ENCODE measurements at places on chromosomes 2 and 18.

GRCh38 chr2:150030436-150031190 is 443.0 kb upstream of the MMADHC start:
- DNase-seq = no peak

GRCh38 chr18:44996261-44996660 is 315.6 kb downstream of the SETBP1 start:
- no peak for DNase-seq

GRCh38 chr2:228535396-228535795 is 353.9 kb upstream of the SPHKAP start:
- DNase-seq = no peak

DNA sequence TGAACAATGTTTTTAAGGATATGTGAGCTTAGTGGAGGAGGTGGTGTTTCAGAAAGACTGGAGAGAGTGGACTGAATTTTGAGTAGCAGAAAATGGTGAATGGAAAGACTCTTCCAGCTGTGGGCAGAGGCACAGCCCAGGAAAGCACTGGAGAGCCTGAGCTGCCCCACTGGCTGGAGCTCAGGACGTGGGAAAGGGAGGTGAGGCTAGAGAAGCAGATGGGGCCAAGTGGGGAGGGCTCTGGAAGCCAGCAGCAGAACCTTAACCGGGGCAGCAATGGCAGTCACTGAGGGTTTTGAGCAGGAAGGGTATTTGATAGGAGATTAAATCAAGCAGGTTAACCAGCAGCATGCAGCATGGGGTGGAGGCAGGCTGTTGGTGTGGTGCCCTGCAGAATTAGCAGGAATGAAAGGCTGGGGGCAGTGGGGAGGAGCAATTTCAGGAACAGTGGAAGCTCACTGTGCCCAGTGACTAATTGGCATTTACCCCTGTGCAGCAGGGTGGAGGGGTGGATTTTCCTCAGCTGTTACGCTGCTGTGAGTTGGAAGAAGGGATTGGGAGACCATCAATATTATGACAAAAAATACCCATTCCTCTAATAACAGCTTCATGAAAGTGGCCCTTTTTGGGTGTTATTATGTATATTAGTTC is 136.2 kb downstream of the CERS6 start:
- no peak for DNase-seq

DNA sequence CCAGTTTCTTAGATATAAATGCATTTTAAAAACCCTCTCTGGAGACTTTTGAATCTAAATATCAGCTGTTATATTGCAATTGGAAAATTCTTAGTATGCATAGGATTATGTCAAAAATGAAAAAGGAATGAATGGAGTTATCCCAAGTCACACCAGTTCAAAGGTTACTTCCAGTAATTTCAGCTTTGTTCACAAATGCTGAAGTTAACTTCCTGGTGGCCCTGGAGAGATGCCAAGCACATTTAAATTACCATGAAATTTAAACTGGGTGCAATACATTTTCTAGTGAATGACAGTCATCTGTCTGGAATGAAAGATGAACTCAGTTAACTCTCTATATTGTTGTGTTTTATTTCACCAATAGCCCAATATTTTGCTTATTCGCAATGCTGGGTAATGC is 753.9 kb downstream of the SUCLG1 start:
- no peak for DNase-seq

- DNase-seq = peak; percentile 57
Measured at GRCh38 chr2:121790276-121790956, 35.0 kb downstream of the TSN start.

DNA sequence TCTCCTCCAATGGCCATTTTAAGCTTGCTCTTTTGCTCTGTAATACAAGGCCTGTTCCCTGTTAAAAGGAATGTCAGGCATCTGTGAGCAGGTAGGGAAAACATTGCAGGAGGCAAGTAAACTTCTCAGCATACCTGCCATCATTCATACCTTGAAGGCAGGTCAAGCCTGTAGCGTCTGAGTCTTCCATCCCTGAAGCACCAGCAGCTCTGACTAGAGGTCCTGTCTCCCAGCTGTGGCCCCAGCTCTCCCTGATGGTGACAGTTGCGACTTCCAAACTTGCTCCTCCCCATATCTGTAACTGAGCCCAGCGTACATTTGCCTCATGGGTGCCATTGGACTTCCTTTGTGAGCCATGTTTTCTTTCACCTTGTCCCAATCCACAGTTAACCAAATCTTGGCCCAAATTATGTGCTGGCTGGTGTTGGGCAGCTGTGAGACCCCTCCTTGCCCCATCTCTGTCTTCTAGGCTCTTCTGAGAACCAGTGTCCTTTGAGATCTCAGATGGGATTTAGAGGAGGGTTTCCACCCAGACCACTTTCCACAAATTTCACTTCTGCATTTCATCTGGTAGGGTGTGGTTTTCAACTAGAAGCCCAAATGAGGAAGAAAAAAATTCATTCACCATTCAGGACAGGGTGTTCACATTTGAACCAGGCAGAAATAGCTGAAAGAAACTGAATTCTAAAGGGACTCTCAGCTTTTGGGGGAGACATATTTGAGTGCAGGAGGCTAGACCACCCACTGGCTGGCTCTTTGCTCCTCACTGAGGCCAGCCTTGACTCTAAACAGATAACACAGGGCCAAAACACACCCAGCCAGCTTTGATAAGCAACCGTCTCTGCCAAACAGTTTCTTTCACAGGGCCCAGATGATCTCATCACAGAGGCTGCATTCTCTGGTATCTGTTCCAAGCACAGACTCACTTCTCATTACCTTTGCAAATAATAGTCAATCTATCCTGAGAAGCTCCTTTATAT is 66.4 kb upstream of the MSH2 start:
- no peak for DNase-seq

DNA sequence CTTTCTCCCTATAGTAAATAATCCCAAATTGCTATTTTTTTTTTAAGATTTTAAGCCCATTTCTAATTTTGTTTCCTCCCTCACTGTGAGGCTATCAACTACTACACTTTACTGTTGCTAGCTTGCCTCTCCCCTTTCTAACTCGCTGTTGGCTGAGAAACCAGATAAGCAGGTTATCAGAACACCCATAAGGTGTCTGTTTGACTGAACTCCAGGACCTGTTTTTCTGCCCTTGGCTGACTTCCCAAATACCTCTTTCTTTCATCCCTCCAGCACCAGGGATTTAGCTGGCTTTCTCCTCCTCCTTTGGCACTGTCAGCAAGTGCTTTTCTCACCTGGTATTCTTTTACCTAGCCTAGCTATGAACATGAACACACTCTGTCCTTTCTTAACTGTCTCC is 11.1 kb downstream of the TRAK2 start:
- peak; percentile 65 for DNase-seq

- no peak for DNase-seq
Measured at GRCh38 chr2:238438856-238439849, 12.4 kb downstream of the ASB1 start.

- peak; percentile 53 for DNase-seq
Measured at GRCh38 chr2:63023444-63023843, 27.2 kb upstream of the OTX1 start.

DNA sequence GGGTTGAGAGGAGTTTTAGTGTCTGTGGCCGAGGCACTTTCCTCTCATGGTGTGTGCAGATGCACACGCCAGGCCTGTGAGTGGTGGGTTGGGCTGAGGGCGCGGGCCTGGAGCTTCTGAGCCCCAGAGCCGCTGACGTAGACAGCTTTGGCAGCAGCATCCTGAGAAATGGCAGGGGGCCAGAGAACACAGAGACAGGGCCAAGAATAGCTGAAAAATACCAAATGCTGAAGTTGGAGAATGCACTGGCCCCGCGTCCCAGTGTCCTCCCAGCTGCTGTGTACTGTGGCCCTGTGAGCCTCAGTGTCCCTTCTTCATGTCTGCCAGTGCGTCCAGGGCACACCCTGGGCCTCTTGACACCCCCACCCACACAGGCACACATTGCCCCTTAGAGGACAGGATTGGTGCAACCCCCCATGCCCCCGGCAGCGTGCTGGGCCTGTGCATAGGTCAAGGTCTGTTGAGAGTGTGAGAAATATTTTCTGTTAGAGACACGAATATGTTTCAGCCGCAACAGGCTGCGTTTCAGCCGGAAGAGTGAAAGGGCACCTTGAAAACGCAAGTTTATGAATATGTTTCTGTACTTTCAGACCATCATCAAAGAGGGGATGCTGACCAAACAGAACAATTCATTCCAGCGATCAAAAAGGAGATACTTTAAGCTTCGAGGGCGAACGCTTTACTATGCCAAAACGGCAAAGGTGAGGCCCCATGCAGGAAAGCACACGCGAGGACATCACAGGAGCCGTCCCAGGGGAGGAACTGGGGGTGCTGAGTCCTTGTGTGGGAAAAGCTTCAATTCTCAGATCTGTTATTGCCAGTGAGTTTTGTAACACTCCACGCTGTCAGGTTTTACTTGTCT is 33.6 kb downstream of the DGKD start:
- no peak for DNase-seq

- DNase-seq = no peak
Measured at GRCh38 chr2:193876980-193877379, 1682.2 kb upstream of the TMEFF2 start.

- no peak for DNase-seq
Measured at GRCh38 chr2:42937171-42937875, 144.9 kb upstream of the HAAO start.

- DNase-seq = no peak
Measured at GRCh38 chr2:467892-468647, 180.2 kb upstream of the ALKAL2 start.

DNA sequence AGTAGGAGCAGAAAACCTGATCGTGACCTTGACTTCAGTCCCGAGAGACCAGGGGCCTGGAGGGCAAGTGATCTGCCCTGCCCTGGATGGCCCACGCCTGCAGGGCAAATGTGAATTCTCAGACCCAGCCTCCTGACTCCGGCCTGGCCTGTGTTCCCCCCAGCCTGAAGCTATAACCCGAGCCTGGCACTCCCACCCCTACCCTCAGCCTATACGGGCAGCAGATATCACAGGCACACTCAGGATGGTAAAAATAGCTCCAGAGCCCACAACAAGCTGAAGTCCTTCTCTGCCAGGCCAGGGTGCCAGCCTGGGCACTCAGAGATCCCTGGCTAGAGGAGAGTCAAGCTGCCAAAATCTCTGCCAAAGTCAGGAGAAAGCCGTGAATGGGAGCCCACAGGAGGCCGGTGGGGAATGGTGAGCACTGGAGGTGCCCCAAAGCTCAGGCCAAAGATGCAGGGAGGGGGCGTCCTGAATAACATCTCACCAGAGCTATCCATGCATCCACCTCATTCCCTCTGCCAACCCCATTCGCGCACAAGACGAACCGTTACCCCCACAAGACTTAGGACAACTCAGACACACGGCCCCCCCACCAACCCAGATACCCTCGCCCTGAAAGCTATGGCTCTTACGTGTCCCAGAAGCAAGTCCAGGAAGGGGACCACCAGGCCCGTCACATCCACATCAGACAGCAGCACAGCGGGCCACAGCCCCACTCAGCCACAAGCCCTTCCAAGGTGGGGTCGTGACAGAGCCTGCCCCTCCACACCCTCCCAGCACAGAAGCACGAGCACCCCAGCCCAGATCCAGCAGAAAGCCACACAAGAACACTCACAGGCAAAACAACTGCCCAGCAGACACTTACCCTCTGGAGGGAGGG is 144.9 kb downstream of the TNS1 start:
- no peak for DNase-seq

DNA sequence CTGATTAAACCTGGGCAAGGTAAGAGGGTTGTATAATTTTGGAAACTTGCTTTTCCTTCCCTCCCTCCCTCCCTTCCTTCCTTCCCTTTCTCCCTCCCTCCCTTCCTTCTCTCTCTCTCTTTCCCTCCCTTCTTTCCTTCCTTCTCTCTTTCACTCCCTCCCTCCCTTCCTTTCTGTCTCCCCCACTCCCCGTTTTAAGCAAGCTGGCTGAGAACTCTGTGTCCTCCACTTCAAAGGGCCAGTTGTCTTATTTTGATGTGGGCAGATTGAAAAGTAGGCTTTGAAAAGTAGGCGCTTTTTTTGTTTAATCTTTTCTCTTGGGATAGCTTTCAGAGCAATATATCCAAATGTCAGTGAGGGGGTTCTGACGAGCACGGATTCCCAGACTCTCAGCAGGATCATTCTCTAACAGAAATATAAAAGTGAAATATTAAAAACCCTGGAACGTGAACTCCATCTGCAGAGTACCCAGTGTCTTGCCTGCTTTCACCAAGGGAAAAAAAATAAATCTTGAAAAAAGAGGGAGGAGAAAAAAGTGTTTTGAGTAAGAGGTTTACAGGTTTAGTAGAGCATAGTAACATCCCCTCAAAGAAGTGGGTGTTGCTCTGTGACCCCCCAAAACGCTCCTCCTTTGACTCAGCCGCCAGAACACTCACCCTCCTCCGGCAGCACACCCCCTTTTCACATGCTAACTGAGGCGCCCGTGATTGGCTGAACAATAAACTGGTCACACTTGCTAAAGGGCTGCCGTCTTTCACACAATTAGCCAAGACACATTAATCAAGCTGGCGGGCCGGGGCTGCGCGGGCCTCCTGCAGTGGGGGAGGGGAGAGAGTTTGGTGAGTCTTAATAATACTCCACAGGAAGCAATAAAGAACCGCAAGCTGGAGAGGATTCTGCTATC is 52.2 kb downstream of the CDK15 start:
- DNase-seq = peak; percentile 79

- DNase-seq = peak; percentile 54
Measured at GRCh38 chr2:26572591-26572990, 68.6 kb downstream of the CIB4 start.

GRCh38 chr2:113164215-113164929 is 9.4 kb upstream of the PSD4 start:
- no peak for DNase-seq

DNA sequence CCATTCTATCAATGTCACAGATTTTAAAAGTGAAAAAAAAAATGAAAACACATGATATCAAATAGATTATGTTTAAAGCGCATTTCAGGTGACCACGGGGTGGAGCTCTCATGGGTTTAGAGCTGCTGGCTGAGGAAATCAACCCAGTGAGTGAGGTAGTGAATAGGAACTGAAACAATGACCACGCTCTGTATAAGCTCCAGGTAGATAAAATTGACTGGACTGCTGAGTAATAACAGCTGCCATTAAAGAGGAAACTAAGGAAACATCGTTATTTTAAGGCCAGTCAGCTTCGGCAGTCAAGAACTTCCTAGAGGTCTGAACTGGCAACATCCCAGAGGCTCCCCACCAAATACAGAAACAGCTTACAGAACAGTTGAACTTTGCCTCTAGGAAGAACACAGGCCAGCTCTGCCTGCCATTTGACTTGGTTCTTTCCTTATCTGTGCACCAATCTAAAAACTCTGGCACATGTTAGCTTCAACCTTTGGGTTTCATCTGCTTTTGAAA is 185.9 kb downstream of the PDE1A start:
- DNase-seq = peak; percentile 52

GRCh38 chr18:80023173-80023572 is 11.1 kb upstream of the RBFA start:
- DNase-seq = peak; percentile 30

DNA sequence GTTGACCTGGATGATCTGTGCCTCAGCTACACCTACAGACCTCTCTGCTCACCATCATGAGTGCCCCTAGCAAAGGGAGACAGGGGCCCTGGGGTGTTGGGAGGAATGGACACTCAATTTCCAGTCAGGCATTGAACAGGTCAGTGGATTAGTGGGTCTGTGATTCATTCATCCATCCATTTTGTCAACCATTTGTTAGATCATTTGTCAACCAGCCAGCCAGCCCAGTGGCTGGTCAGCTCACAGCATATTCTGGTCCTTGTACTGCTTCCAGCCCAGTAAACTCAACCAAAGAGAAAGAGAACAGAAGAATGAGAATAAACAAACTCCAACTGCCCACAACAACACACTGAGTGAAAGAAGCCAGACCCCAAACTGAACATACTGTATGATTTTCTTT is 4.6 kb upstream of the KLF11 start:
- DNase-seq = no peak

- no peak for DNase-seq
Measured at GRCh38 chr2:233764264-233764663, 4.2 kb downstream of the UGT1A1 start.

GRCh38 chr2:84874381-84875212 is 6.3 kb downstream of the TRABD2A start:
- no peak for DNase-seq
